HuH-7.5 (cell line): ENCODE measurements at places on chromosomes 13 and 19.

DNA sequence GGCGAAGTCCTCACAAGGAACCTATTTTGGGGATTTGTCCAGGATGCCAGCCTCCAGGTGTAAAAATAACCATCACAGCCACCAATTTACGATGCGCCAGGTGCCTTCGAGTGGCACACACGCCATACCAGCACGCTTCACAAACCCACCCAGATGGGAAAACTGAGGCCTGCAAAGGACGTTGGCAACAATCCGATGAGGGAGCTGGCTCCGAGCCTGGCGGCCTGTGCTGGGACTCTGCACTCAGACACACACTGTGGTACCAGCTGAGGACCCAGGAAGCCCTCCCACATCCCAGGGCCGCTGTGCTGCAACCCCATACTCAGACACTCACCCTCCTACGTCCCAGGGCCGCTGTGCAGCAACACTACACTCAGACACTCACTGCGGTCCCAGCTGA, 65.0 kb upstream of the C13orf46 start:
- DNase-seq = no peak

GRCh38 chr13:95479731-95480130, 72.8 kb upstream of the CLDN10 start:
- no peak for DNase-seq

DNA sequence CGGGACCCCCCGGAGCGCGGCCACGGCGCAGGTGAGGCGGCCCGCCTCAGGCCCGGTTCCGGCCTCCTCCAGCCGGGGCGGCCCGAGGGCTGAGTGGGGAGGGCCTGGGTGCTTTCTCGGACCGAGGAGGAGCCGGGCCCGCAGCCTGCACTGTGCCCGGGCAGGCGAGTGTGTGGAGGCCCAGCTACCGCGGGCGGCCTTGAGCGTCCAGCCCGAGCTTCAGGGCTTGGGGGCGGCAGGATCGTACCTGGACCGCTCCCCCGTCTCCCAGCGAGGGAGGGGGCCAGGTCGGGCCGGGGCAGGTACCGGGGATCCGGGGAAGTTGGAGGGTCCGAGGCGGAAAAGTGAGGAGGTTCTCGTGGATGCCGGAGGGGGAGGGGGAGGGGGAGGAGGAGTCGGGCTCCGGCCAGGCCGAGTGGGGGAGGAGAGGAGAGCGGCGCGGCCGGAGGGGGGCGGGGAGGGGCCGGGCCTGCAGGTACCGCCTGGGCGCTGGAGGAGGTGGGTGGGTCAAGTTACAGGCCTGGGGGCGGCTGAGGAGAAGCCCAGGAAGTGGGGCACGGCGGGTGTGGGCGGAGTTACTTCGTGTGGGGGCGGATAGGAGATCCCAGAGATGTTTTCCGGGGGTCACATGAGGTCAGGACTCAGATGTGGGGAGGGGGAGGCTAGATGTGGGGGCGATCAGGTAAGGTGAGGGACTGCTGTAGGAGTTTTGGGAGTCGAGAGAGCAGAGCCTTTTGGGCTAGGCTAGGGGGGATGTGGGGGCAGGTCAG, 545 bp downstream of the NACC1 start:
- peak; percentile 82 for DNase-seq

GRCh38 chr19:46902402-46902766, 41.6 kb downstream of the ARHGAP35 start:
- DNase-seq = no peak

DNA sequence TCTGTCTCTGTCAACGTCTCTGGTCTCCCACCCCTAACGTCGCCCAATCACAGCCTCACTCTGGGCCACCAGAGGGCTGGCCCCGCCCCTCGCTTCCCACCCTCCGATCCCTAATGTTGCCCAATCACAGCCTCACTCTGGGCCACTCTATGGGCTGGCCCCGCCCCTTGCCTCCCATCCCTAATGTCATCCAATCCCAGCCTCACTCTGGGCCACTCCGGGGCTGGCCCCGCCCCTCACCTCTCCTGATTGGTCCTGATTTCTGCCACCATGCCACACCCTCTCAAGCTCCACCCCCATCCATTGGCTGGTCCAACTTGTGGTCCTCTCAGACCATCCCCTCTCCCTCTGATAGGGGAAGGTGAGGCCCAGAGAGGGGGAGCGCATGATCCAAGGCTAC, 24.9 kb downstream of the CELF5 start:
- DNase-seq = no peak

DNA sequence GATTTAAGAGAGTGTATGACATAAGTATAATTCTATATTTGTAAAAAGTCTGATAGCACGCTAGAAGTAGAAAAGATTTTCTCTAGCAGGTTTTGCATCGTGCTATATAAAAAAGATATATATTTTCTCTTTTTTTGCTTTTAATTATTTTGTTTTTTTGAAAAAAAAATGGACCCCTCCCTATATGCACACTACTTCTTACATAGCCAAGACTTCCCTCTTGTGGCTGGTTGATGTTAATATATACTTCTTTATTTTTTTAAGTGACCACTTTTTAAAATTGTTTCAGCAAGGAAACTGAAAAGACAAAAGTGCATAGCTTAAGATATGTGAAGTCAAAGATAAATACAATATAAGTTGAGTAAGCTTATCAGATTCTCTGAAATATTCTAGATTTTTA, 1202.8 kb downstream of the DIAPH3 start:
- DNase-seq = no peak

- no peak for DNase-seq
Measured at GRCh38 chr19:28489126-28489660, 723.8 kb downstream of the UQCRFS1 start.

DNA sequence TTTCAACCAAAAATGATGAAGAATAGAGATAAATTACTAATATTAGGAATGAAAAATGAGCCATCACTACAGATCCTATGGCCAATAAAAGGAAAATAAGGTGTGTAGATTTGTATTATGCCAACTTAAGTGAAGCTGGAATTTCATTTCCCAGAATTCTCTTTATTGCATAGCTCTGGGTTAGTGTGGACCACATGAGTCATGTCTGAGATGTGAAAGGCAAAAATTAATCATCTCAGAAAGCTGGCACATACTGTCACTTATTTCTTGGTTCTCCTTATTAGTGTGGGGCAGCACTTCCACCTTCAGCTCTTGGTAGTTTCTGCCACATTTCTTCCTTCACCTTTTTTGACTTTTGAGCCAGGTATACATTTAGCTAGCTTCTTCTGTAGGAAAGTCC, 82.6 kb downstream of the KATNAL1 start:
- DNase-seq = no peak

- peak; percentile 38 for DNase-seq
Measured at GRCh38 chr13:40401911-40402776, 264.3 kb downstream of the FOXO1 start.

- no peak for DNase-seq
Measured at GRCh38 chr13:78785764-78786163, 126.8 kb upstream of the OBI1 start.

GRCh38 chr19:41939861-41940730, 11.8 kb upstream of the ERFL start:
- DNase-seq = no peak

DNA sequence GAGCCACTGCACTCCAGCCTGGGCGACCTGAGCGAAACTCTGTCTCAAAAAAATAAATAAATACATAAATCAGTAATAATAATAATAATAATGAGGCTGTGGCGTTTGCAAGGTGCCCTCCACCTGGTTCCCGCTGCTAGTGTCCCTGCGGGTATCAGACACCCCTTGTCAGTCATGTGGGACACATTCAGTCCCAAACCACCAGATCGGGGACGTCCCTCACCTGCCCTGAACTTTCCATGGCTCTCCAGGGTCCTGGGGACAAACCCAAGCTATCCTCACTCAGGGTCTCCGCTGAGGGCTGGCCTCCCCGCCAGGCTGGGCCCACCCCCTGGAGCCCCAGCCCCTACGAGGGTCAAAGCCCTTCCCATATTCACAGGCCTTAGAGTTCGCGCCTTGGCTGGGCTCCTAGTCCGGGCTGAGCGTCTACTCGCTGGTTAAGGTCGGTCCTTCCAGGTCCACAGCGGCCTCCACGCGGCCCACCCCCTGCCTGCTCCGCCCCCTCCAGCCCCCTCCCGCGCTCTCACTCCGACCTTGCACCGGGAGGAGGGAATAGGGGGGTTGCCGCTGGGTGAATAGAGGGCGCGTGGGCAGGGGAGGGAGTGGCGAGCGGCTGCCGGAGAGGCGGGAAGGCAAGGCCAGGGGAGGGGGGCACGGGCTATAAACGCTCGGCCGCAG, 349 bp upstream of the KISS1R start:
- no peak for DNase-seq

- DNase-seq = no peak
Measured at GRCh38 chr13:63299866-63300394, 1884.3 kb upstream of the PCDH20 start.

GRCh38 chr19:14536926-14537692, 7.7 kb downstream of the TECR start:
- no peak for DNase-seq

GRCh38 chr19:41626877-41627276, at the start of gene CEACAM4:
TSS of gene CEACAM4 (minus strand) at chr19:41627074. CDS start at chr19:41626963, 111 bp downstream.
- DNase-seq = no peak
